ENCODE measurements at places on chromosomes 13 and 19.

- DNase-seq: peak; percentile 71
Measured at GRCh38 chr13:26929971-26930730, 169.6 kb upstream of the GPR12 start.

DNA sequence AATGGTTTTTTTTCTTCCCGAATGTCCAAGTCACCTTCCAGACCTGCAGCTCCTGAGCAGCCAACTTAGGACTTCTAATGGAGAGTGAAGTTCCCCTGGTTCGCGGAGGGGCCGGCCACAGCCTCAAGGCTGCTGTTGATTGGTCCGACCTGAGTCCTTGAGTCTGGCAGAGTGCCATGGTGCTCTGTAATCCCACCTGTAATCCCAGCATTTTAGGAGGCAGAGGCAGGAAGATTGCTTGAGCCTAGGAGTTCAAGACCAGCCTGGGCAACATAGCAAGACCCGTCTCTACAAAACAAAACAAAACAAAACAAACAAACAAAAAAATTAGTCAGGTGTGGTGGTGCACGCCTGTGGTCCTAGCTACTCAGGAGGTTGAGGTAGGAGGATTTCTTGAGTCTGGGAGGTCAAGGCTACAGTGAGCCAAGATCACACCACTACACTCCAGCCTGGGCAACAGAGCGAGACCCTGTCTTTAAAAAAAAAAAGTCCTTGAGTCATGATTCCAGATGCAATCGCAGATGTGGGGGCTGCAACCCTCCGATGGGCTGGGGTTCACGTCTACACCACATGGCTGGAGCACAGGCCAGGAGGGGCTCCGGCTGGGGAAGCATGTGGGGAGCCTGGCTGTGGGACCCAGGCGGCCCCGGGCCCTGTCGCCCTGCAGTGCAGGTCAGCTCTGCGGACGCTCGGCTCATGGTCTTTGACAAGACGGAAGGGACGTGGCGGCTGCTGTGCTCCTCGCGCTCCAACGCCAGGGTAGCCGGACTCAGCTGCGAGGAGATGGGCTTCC, 17.7 kb downstream of the HPN start:
- no peak for DNase-seq

GRCh38 chr19:47438793-47439220, 19.5 kb upstream of the MEIS3 start:
- no peak for DNase-seq

DNA sequence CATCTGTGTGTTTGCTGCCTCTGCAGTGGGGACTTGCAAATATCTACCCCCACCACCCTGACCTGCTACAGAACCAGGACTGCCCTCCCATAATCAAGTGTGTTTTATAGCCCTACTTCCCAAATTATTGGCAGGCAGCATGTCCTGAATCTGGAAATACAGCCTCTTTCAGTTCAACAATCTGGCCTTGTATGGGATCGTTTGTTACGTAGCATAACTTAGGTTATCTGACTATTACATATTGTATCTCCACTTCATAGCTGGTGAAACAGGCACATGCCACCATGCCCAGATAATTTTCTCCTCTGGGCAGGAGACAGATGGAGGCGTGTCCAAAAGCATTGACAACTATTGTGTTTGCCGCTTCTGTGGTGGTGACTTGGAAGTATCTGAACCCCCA, 66.7 kb upstream of the ADGRL1 start:
- DNase-seq: no peak

DNA sequence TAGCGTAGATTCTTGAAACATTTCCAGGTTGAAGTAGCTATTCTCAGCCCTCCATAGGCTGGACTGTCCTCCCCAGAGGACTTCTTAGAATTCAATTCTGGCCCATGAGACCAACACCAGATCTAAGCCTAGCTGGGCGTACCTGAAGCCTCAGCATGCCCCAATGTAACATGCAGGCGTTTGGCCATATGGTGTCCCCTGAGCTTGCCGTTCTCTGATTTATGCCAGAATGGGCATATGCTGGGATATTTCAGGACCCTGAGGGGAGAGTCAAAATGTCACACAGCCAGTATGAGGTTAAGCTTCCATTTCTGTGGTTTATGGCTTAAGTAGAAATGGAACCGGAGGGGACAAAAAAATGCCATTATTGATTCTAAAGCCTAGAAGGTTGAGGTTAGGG, 317.7 kb upstream of the OBI1 start:
- DNase-seq: no peak

- no peak for DNase-seq
Measured at GRCh38 chr13:84677836-84678235, 795.6 kb upstream of the SLITRK1 start.

Data from body of pancreas (tissue), 4 donors.